ENCODE measurements at places on chromosomes 11 and 22.

GRCh38 chr11:35049859-35050531 lies 89.0 kb upstream of the CD44 start:
- DNase-seq, result no peak

GRCh38 chr22:39959640-39960447 lies at the start of gene TMA7B:
TMA7B (plus strand) TSS chr22:39960397; CDS start chr22:39964375, 3,978 bp downstream.
- DNase-seq, result peak; percentile 41

- no peak for DNase-seq
These were observed 5.7 kb downstream of the LTBP3 start for GRCh38 chr11:65552388-65552951.

DNA sequence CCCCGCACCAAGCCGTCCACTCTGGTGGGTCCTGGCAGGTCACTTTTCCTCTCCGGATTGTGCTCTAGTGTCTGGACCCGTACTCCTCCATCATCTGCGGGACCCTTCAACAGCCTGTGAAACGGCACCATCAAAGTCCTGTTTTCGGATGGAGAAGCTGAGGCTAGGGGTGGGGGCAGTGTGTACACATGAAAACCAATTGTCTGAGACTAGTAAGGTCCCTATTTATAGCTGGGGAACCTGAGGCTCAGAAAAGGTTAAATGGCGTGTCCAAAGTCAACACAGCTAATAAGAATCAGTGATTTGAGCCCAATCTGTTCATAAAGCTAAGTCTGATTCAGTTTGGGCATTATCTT lies 668 bp upstream of the LRRC32 start:
- no peak for DNase-seq

DNA sequence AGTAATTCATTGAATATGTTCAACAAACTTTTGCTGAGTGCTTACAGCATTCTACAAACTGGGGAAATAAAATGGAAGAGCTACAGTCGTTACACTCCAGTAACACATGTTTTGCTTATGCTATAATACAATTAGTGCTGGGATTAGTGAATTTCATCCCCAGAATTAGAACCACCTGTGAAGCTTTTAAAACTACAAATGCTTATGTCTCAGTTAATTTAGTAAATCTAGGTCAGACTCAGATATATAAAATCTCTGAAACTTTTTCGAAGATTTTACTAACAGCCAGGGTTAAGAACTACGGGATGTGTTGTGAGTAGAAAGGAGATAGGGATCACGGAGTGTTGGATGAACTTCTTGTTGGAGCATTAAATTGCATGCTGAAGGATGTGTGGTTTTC lies 33.7 kb upstream of the EED start:
- DNase-seq, result no peak

GRCh38 chr11:45834298-45834756 lies 12.9 kb upstream of the CRY2 start:
- no peak for DNase-seq

GRCh38 chr22:37906364-37907008 lies 389 bp downstream of the MICALL1 start:
- DNase-seq, result no peak

DNA sequence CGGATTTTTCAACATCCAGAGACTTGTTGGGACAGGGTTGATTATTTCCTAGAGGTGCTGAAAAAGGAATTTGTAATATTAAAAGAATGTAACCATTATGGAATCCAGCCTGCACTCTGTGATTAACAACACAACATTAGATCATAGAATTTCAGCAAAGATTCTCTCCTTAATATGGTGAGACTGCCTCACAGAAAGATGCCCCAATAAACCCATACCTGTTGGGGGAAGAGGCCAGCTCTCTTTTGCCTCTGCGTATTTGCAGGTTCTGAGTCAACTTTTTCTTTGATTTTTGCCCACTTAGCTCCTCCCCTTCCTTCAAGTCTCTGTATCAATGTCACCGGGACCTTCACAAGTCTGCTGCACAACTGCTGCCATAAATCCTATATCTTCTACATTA lies 12.4 kb upstream of the MTMR3 start:
- no peak for DNase-seq

DNA sequence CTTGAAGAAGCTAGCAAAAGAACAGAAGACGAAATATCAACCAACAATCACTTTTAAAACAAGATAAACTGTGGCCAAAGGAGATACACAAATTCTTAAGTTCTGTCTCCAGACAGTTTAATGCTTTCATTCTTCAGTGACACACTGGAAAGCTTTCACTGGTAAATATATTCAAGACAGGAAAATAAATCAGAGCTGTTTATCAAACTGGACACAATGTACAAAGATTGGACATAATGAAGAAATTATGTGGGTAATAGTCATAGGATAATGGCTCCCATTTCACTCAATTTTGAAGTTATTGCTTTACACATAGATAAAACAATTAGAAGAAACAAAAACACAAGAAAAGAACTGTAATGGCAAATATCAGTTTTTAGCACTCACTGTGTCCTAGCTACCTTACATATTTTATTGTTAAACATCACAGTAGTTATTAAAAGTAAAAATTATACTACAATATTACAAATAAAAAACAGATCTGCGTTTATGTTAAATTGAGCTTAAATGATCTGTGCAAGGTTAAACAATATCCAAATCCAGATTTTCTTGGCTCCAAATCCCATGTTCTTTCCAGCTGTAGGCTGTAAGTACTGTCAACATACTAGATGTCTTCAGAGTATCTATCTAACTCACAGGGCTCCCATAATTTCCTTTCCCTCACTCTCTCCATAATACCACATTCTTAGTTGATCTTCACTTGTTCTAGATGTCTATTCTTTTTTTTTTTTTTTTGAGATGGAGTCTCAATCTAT lies 38.6 kb upstream of the NOX4 start:
- DNase-seq, result no peak

DNA sequence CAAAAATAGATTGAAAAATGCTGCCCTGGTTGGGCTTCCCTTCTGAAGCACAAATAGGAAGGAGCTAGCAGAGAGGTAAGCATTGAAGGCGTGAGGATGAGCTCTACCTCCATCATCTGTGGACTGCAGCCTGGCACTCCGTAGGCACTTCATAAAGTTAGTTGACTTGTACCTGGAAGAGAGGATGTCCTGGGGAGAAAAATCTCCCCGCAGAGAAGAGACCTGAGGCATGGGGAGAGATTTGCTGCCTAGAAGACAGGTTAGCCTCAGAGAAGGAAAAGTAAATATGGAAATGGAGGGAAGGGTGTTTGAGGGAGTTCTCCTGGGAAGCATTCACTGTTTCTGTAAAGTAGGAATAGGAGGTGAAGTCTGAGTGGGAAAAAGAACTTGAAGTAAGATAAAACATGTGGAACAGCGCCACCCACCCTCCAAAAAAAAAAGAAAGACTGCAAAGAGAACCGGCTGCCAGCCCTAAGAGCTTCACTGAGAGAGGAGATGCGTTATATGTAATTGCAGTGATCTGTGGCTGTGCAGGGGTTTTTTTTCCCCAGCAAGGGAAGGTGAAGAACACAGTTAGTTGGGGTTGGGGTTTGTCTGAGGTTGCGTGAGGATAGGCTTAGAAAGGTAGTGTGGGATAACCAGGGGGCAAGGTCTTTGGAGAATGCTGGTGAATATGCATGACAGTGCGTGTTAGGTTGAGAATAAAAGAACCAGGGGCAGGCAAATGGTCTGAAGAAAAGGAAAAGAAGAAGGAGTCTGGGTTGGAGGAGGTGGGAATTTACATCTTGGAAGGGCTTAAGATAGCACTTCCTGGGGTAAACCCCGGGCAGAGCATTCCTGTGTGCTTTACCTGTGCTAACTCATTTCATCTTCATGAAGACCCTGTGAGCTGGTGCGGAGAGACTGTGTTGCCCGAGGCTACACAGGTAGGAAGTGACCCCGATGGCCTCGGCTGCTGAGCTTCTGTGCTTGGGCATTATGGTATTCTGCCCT lies 16.0 kb downstream of the TNRC6B start:
- no peak for DNase-seq

GRCh38 chr11:67060111-67060522 lies 3.5 kb downstream of the RHOD start:
- DNase-seq, result no peak

DNA sequence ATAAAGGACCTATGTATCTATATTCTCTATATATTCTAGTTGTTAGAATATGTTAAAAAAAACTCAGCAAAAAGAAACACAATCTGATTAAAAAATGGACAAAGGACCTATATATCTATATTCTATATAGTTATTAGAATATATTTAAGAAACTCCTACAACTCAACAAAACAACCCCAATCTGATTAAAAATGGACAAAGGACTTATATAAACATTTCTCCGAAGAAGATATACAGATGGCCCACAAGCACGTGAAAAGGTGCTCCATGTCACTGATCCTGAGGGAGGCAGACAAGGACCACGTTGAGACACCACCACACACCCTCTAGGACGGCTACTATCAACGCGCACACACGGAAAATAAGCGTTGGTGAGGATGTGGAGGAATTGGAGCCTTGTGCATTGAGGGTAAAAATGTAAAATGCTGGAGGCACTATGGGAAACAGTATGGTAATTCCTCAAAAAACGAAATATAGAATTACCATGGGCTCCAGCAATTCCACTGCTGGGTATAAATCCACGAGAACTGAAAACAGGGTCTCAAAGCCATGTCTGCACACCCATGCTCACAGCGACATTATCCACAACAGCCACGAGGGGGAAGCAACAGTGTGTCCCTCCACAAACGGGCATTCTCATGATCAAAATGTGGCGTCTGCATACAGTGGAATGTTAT lies 22.7 kb downstream of the YPEL1 start:
- DNase-seq, result peak; percentile 43

DNA sequence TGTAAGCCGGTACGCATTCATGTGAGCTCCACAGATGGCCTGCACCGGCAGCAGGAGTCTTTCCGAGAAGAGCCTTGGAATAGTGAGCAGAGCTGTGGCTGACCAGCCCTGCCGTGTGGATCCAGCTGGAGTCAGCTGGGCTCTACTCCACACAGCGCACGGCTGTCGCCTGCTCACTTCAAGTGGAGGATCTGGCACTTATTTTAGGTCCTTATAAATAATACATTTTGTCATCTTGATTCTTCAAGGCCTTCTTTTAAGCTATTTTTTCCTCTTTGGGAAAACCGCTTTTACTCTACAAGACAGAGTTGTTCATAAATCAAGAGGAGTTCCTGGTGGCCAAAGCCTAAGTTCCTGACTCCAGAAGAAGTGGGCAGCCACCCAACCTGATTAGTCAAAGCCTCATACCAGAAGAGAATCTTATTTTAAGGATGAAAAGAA lies 93.8 kb downstream of the KCNC1 start:
- no peak for DNase-seq

GRCh38 chr11:2551131-2551530 lies 106.3 kb downstream of the KCNQ1 start:
- no peak for DNase-seq

GRCh38 chr11:95832763-95833162 lies 42.5 kb downstream of the CEP57 start:
- no peak for DNase-seq

GRCh38 chr11:96707273-96707672 lies 317.5 kb downstream of the JRKL start:
- no peak for DNase-seq

DNA sequence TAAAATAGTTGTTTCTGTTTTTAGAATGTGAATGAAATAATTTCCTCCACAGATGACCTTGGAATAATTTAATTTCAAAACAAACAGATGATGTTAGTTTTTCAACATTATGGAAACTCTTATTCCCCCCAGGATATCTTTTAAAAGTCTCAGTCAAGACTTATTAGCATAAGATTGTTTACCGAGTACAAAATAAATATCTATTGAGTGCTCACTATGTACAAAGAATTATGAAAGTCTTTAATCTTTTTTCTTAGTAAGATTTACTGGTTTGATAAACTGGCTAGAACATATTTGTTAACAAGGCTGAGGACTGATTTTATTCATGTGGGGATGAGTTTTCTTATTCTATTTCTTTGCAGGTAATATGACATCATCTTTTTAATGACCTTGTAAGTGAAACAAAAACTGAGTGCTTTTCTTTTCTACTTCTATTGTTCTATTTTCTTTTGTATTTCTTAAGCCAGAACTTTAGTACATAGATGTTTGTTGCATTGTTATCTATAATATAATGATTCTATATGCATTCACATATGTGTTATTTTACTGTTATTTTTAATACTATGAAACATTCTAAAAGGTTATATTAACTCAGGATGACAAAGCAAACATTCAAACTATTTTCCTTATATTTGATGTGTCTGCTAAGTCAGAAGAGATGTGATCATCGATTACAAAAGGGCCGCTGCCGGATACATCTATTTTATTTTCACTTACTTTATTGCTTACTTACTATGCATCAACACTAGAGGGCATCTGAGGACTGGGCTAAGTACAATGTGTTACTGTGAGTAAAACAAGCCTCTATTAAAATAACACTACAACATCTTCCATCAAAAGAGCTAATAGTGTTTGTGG lies 111.0 kb upstream of the ARHGAP42 start:
- DNase-seq, result peak; percentile 80
